NCI-H1930 (cell line): ENCODE measurements at places on chromosomes 7 and 10.

GRCh38 chr7:1899951-1900762 lies 230.1 kb downstream of the ELFN1 start:
- DNase-seq: no peak

DNA sequence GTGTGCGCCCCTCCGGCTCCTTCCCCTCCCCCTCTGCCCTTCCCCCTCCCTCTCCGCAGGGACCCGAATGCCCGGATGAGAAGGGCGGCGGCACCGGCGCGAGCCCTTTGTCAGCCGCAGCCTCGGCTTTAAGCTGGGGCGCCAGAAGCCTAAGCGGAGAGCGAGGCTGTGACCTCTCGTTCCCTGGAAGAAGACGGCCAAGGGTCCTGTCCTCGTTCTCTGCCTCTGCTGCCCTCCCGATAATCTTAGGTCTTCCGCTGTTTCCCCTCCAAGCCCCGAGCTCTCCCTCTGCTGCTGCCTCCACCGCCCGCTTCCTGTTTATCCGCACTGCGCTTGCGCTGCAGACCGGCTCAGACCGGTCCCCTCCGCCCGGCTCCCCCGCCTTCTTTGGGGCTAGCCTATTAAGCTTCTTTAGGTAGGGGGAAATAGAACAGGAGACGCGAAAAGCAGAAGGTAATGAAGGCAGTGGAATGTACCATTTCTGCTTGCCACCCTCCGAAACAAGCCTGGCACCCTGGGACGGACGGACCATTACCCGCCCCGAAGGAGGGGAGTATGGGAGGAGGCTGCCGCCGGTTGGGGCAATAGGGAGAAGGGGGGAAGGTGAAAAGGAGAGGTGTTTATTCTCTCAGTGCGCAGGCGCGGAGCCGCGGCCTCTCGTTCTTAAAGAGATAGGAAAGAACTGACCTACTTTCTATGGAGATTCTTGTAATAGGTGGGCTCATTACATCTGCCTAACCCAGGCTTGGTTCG lies at the start of gene OGA:
Gene OGA, minus strand, starts transcription at position 326 of the 753 bp plus-strand sequence. CDS start 422 bp downstream, outside the sequence.
- DNase-seq: peak; percentile 92

DNA sequence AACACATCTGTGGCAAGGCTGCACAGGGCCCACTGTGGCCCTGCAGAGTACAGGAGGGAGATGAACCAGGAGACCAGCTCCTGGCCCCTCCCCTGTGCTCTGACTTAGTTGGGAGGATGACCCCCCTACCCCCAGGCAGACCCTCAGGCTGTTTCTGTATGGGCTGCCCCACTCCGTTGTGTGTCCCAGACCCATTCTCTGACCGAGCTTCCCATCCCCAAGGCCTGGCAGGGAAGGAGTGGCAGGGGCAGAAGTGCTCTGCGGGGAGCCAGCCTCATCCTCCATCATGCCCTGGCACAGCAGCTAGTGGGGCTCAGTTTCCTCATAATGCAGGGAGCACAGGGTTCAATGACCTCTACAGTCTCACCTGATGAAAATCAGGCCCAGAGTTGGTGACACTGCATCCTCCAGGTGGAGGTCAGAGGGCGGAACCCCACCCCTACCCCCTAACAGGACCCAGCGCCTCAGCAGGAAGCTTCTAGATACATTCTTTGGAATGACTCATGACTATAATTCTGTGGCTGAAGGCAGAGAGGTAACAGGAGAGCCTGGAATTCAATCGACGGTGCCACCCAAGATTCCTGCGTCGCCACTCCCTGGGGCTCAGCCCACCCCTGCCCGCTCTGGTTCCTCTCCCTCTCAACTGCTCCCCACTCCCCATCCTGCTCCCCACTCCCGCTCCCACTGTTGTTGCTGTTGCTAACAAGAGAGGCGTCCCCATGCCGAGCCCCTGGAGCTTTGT lies 18.2 kb downstream of the PODXL start:
- DNase-seq: no peak

DNA sequence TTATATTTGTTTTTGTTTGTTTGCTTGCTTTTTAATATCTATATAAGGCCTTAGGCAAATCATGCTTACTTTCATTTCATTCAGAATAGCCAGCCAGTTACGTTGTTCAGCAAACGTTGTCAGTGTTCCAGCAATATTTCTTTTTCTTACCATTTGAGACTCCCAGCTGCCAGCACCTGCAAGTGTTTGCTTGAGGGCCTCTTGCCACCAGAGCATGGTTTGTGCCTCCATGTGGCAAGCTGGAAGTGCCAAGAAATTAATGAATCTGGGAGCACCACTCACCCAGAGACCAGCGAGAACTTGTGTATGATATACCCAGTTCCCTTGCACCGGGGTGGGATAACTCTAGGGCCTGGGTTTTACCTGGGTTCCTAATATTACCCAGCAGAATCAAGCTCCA lies 177.1 kb upstream of the CSTF2T start:
- DNase-seq: no peak

- DNase-seq: no peak
These were observed 439.0 kb upstream of the ZMIZ1 start for GRCh38 chr10:78629773-78630172.

DNA sequence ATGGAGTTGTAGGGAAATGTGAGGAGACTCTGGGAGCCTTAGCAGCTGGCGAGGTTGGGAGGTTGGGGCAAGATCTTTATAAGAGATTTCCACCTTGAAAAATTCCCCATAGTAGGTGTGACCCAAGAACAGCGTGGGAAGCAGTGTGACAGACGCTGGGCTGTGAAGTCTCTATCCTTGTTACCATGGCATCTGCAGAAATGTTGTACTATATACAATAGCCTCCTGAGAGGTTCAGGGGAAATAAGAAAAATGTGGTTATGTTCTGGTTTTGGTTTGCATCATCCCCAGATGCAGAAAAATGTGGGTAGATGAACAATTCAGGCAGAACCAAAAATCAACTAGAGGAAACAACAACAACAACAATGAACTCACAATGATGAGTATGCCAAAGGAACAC lies 498.6 kb downstream of the SH2D4B start:
- DNase-seq: no peak

DNA sequence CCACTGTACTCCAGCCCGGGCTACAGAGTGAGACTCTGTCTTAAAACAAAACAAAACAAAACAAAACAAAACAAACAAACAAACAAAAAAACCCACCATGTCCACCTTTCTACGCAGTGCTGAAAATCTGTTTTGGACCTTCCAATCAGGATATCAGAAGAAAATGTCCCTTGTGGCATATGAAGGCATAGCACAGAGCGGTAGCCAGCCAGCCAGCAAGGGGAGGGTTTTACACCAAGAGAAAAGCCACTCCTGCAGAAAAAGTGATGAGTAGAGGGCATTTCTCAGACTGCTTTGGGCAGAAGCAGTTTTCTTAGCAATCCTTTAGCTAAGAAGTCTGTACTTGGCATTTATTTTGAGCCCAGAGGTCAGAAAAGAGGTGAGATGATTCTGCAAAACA lies 612.2 kb downstream of the TYW1 start:
- DNase-seq: no peak

DNA sequence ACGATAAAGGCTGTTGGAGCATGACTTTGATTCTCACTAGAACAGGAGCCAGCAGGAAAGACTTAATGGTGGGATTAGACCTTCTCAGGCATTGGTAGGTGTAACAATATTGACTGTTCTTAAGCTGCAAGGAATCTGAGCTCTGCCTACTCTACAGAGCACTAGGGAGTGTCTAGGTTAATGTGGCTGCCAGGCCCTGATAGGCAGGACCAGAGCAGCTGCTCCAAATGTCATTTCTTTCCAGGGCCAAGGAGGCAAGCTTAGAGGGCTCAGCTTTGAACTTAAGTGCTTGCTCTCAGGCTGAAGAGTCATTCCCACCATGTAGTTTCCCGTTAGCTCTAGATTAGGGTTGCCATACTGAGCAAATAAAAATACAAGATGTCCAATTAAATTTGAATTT lies 96.8 kb downstream of the RAB18 start:
- DNase-seq: no peak

DNA sequence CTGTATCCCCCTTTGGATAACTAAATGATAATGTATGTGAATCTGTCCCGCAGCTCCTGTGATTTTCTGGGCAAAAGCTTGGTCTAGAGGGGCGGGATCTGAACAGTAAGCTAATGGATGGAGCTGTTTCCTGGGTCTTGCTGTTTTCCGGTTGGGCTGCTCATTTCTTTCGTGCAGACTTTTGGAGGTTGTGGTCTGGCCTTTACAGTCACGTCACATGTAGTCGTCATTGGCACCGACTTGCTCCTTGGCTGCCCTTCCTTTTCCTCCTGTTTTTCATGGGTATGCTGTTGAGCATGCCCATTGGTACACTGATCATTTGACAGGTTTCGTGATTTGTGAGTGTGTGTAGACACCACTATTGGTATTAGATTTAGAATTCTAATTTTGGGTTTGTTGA lies 2.0 kb downstream of the FBH1 start:
- no peak for DNase-seq

- no peak for DNase-seq
These were observed 86.5 kb upstream of the NMT2 start for GRCh38 chr10:15254808-15255648.

- no peak for DNase-seq
These were observed 136.1 kb downstream of the ICA1 start for GRCh38 chr7:8125680-8126444.

DNA sequence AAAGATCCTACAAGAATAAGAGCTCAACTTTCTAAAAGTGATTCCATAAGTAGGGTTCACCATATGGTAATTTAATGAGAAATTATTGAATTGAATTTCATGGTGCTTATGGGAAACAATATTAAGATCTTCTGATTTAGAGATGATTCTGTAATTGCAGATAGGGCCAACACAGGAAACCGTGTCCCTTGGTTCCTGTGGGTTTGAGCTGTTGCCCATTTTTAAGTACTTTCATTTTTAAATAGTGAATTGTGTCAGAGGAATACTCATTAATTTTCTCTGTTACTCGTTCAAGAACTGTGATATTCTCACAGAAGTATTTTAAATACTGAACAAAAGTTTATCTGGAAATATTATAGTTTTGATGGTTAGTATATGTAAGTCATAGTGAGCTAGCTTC lies 129.2 kb downstream of the SRI start:
- no peak for DNase-seq

GRCh38 chr10:5360318-5360915 lies 4.3 kb upstream of the UCN3 start:
- DNase-seq: no peak

DNA sequence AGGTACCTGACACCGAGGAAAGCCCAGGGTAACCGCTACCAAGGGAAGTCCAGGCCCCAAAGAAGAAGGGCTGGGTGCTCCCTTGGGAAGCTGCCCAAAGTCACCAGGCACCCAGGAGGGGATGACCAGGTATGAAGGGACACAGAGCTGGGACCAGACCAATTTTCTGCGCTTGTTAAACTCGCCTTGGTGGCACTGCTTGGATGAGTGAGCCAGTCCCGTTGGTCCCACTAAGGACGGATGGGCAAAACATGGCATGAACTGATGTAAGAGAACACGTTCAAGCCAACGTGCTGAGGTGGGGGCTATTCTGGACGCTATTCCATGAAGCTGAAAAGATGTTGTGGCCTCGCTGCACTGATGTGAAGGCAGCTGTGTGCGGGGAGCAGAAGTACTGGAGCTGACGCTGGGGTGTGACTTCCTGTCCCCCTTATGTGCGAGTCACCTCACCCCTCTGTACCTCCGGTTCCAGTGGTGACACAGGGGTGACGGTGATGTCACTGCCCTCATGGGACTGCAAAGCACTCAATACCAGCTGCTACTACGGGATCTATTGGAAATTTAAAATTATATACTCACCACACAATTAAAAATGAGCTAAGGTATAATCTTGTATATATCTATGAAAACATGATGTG lies 73.6 kb downstream of the COBL start:
- no peak for DNase-seq

DNA sequence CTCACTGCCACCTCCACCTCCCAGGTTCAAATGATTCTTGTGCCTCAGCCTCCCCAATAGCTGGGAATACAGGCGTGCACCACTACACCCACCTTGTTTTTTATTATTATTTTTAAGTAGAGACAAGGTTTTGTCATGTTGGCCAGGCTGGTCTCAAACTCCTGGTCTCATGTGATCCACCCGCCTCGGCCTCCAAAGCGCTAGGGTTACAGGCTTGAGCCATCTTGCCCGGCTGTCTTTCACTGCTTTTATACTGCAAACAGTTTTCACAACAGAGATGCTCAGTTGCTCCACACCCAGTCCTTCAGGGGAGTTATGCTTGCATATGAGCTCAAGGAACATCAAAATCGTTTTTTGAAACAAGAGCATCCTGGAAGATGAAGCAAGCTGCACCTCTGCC lies 1.3 kb upstream of the PRR15 start:
- no peak for DNase-seq

GRCh38 chr10:103476046-103476768 lies 2.8 kb downstream of the CALHM3 start:
- no peak for DNase-seq

DNA sequence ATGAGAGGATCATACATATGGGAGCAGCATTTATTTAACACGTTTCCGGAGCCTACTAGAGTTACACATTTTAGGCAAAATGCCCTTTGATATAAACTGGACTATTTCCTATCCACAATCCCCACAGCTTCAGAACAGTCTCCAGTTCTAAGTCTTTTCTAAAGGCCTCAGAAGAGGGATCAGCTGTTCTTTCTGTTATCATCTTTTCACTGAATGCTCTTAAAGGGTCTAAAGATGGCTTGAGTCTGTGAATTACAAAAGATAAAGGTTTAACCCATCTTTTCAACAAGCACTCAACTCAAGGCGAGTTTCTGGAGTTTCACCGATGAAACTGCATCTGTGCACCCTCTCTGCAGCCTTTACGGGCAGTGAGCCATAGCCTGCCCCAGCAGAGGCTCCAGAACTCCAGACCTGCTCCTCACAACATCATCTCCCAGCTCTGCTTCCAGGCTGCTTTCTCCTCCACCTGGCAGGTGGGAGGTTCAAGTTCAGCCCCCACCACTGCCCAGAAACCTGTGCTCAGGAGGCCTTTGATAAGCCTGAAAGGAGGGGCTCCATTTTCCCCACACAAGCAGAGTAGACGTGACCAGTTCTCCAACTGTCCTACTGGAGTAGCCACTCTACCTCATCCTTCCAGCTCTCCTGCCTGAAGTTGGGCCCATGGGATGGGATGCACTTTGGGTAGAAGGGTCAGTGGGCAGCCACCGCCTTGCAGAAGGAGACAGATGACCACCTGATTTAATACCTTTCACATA lies 53.4 kb downstream of the HSPA12A start:
- no peak for DNase-seq
